Smooth muscle cell of the umbilical artery (primary cell): ENCODE measurements at places on chromosomes 11 and 22. TPM values are rescaled to one million over a fixed set of nuclear protein-coding genes. Genes with fewer than 3 reads are reported as not detected.

H19 gene
- total RNA-seq, result 4.6 and 70.7 TPM in 2 replicates

CFL1 gene
- 802 and 1,540 TPM in 2 replicates for total RNA-seq

MYOD1 gene
- total RNA-seq, result not detected in 2 replicates

DRD4 gene
- total RNA-seq, result 0.09 TPM in 1 of 2 replicates, not detected in the other

IGLL1 gene
- total RNA-seq, result not detected in 2 replicates

FLRT1 gene
- 0.09 and 0.59 TPM in 2 replicates for total RNA-seq

SCGB1C1 gene
- total RNA-seq, result not detected in 2 replicates

RBX1 gene
- 28.6 and 52.9 TPM in 2 replicates for total RNA-seq

SLC1A2 gene
- 0.30 and 0.32 TPM in 2 replicates for total RNA-seq

MS4A4E gene
- not detected in 2 replicates for total RNA-seq

OR5P2 gene
- total RNA-seq, result not detected in 2 replicates

TPBGL gene
- total RNA-seq, result under 0.01 and 0.05 TPM in 2 replicates

METTL15 gene
- 18.7 and 23.0 TPM in 2 replicates for total RNA-seq

PNPLA5 gene
- total RNA-seq, result not detected in 2 replicates

HEPN1 gene
- 0.09 TPM in 1 of 2 replicates, not detected in the other for total RNA-seq

ADAMTS15 gene
- total RNA-seq, result 1.8 and 4.9 TPM in 2 replicates

HMOX1 gene
- total RNA-seq, result 60.9 and 90.2 TPM in 2 replicates

USP35 gene
- 10.1 and 17.9 TPM in 2 replicates for total RNA-seq

SLC43A3 gene
- 38.6 and 49.6 TPM in 2 replicates for total RNA-seq

SLC17A6 gene
- total RNA-seq, result not detected in 2 replicates

RASSF10 gene
- total RNA-seq, result under 0.01 TPM in 1 of 2 replicates, not detected in the other

PHOX2A gene
- not detected in 2 replicates for total RNA-seq

APOBEC3C gene
- 7.7 and 22.3 TPM in 2 replicates for total RNA-seq

GVQW3 gene
- 1.8 TPM in 2 replicates for total RNA-seq

OR8G5 gene
- total RNA-seq, result not detected in 2 replicates

WNT7B gene
- under 0.01 and 2.4 TPM in 2 replicates for total RNA-seq

SESN3 gene
- 11.0 and 12.2 TPM in 2 replicates for total RNA-seq

SCN3B gene
- total RNA-seq, result 0.30 and 0.65 TPM in 2 replicates

PRDM11 gene
- total RNA-seq, result 5.6 and 7.9 TPM in 2 replicates

RANGAP1 gene
- total RNA-seq, result 24.9 and 70.8 TPM in 2 replicates

TYR gene
- total RNA-seq, result not detected in 2 replicates

C1QTNF5 gene
- 9.3 and 18.4 TPM in 2 replicates for total RNA-seq

ACTN3 gene
- under 0.01 and 0.09 TPM in 2 replicates for total RNA-seq

C11orf21 gene
- not detected in 2 replicates for total RNA-seq

VPS11 gene
- 21.5 and 23.5 TPM in 2 replicates for total RNA-seq

C22orf31 gene
- total RNA-seq, result not detected in 2 replicates

SPI1 gene
- not detected in 2 replicates for total RNA-seq

BARX2 gene
- total RNA-seq, result not detected in 2 replicates

GAS2 gene
- total RNA-seq, result 0.97 and 1.5 TPM in 2 replicates

ADAMTS8 gene
- not detected in 2 replicates for total RNA-seq

IRAG1 gene
- 3.0 and 8.6 TPM in 2 replicates for total RNA-seq
